ENCODE measurements at places on chromosomes 11 and 22. TPM values are rescaled to one million over a fixed set of nuclear protein-coding genes. Genes with fewer than 3 reads are reported as not detected.

MMP1 gene
- total RNA-seq: not detected

DNA sequence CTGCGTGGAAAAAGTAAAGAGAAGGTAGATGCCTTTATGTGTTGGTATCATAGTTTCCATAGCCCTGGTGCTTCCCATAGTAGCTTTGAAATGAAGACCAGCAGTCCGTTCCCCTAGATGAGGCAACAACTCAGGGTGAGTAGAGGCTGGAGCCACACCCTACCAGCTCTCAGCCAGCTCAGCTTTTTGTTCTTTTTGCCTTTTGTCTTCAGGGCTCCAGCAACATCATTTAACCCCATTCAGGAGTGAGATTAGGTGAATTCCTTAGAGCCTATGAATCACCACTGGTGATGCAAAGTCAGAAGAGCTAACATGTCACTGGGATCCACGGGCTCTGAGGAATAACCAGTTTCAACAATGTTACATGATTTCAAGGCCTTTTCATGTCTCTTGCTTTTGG, 14.0 kb upstream of the SESN3 start:
- DNase-seq: no peak

- no peak for DNase-seq
These were observed 16.7 kb downstream of the CLDN5 start for GRCh38 chr22:19507534-19507861.

- DNase-seq: no peak
These were observed 146.8 kb upstream of the LARGE1 start for GRCh38 chr22:34067031-34067430.
